ENCODE measurements at places on chromosomes 7 and 10. TPM values are rescaled to one million over a fixed set of nuclear protein-coding genes. Genes with fewer than 3 reads are reported as not detected.
A peak's percentile ranks its signal among the peaks of the same experiment; 100 is the strongest.

Gene HOXA5
- total RNA-seq: 9.4 TPM

DNA sequence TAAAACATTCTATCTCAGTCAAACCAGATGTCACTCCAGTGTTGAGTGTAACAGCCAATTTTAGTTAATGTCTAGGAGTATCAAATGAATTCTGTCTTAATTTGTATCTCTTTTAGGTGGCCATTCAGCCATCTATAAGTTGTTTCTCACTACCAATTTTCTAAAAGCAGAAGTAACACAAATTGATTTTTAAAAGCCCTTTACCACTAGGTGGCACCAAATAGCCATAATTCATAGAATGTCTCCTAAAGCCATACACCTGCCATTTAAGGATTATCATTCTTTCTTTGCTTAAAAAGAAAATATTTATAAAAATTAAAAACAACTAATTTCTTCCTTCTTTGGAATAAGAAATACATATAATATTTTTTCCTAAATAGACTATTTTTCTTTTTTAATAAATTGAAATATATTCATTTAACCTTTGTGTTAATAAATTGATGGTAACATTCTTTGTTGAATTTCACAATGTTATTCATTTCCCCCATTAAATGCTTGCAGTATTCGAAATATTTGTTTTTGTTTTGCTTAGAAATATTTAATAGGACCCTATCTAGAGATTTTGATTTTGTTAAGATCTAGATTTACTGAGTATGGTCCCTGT, 107.8 kb upstream of the PPP1R3A start:
- DNase-seq: peak; percentile 80

DNA sequence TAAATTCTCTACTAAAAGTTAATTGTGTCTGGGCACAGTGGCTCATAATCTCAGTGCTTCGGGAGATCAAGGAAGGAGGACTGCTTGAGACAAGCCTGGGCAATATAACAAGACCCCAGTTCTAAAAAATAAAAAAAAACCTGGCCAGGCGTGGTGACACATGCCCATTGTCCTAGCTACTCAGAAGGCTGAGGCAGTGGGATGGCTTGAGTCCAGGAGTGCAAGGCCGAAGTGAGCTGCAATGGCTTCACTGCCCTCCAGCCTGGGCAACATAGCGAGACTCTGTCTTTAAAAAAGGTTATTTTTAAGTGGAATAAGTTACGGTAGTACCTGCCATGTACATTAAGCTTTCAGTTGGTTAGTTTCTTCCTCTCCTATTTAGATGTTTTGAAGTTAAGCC, 28.9 kb downstream of the CDK14 start:
- DNase-seq: peak; percentile 11

GRCh38 chr7:81500631-81501030, 269.2 kb downstream of the HGF start:
- DNase-seq: no peak

DNA sequence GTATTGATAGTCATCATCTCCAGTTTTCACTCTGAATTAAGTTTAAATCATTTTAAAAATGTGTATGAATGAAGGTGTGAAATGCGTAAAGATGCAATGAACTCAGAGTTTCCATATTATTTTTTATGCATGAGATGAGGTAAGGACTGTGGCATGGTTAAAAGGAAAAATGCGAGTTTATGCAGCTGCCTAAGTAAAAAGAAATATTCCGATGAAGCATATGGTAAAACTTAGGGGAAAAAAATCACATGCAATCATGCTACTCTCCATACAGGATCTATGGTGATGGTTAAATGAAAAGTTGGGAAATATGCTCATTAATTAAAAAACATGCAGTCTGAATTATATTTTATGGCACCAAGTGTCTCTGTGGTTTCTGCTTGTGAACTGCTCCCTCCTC, 77.5 kb upstream of the SP8 start:
- DNase-seq: no peak

GRCh38 chr10:122207596-122207995, 63.5 kb upstream of the BTBD16 start:
- no peak for DNase-seq

Gene BCCIP
- total RNA-seq: 42.5 TPM

Data from muscle of leg (tissue), 16 donors.